ENCODE measurements at places on chromosomes 11 and 22. TPM values are rescaled to one million over a fixed set of nuclear protein-coding genes. Genes with fewer than 3 reads are reported as not detected.

Gene GPHA2
- total RNA-seq = not detected

Gene LIF
- 0.33 TPM for total RNA-seq

- DNase-seq = peak; percentile 65
These were observed 14.5 kb upstream of the MB start for GRCh38 chr22:35631597-35631996.

Gene LGALS12
- 5.4 TPM for total RNA-seq

- no peak for DNase-seq
These were observed 1299.3 kb downstream of the TBC1D22A start for GRCh38 chr22:48061726-48062125.

Gene LRP4
- total RNA-seq = 4.9 TPM

GRCh38 chr11:45737056-45737455 lies 67.9 kb upstream of the SLC35C1 start:
- DNase-seq = no peak

Gene C11orf68
- total RNA-seq = 23.2 TPM

DNA sequence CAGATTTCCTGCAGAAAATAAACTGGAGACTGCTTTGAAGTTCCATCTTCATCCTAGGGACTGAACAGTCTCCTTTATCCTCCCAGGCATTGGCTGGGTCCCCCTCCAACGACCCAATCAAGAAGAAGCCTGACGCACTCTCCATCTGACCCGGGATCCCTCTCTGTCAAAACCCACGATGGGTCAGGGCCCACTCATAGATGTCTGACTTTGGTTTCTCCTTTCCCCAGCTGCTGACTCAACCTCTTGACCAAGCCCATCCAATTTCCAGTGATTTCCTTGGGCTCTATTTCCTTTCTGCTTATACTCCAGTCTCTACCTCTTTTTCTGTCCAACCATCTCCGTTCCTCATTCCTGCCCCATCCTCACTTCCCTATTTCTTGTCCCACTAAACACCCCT lies 189.7 kb downstream of the MIAT start:
- no peak for DNase-seq

Gene APOA5
- total RNA-seq = not detected

Gene CYTH4
- total RNA-seq = 6.1 TPM

DNA sequence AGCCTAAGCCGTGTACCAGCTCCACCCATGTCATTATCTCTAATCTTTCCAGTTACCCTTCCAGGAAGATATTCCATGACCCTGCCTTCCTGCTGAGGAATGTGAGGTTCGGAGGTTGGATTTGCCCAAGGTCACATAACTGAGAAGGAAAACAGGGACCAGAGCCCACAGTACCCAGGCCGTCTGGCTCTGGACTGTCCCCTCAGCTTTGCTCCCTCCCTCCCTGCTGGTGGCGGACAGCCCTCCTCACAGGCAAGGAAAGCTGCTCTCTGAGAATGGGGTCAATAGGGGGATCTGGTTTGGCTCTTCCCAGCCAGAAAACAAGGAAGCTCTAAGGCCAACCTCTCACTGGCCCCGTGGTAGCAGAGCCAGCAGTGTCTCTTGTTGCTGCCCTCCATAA lies 63.3 kb downstream of the SYN3 start:
- DNase-seq = no peak

GRCh38 chr11:2434008-2434407 lies 10.3 kb downstream of the TRPM5 start:
- no peak for DNase-seq

Gene UPK3A
- total RNA-seq = not detected

DNA sequence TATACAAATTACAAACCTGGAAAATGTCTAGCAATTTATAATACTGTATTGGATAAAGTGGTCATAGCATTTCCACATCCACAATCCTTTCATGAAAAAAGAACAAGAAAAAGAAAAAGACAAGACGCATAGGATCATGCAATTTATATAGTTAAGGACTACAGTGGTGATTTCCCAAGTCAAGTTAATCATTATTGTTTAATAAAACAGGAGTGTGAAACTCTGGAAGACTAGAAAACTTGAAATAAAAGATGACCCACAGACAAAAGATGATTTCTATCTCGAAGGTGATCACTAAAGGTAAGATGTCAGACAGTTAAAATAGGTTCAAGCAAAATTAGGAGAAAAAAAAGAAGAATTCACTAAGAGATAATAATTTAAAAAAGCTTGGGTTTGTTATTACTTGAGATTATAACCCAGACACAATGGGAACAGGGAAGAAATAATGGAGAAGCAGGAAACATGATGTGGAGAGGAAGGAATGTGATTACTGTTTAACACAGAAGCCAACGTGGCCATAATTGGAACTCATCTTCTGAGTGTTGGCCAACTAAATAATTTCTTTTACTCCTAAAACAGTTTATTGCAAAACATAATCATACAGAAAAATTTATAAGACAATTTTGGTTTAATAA lies 441.2 kb upstream of the ANO3 start:
- no peak for DNase-seq

DNA sequence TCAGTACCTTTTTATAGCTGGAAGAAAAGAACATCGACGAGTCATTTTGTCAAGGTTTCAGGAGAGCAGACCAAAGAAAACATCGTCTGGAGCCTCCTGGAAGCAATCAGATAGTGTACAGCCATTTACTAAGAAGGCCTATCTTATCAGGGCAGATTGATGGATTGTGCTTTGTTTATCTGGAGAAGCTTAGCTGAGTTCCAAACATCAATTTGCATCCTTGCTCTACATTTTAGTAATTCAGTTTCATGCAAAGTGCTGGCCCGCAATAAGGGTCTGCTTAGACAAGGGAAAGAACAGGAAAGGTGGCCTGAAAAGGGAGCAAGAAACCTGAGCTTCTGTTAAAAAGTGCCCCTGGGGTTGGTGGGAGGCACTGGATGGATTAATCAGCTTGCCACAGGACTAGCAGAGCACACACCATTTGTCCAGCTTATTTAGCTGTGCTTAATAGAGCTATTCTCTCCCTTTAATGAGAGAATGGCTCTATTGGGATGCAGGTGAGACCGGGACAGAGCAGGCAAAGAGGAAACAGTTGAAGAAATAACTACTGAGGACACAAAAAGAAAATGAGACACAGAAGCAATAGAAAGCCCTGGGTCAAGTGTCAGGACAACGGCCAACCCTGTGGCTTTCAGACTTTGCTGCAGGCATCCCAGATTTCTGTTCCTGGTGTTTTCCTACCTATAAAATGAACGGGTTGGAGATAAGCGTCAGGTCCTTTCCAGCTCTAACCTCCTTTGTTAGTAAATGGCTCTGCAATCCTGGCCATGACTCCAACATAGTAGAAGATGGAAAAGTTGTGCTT lies 122.1 kb upstream of the TTC12 start:
- DNase-seq = no peak

- no peak for DNase-seq
These were observed 29.0 kb downstream of the PI4KA start for GRCh38 chr22:20829491-20830134.

DNA sequence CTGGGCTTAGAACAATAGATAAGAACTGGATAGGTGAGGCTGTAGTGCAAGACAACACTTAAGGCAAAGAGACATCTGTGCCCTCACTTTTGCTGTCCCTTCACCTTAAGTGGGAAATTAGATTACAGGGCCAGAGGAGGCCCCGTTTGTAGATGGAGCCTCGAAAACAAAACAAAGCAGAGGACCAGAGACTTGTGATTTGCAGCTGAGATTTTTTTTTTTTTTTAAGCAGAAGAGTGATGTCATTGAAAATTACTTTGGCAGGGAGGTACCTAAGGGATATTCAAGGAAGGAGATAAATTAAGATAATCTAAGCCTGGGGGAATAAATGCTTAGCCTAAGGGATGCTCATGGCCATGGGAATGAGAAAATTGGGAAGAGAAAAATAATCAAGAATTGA lies 31.4 kb downstream of the ZC3H12C start:
- DNase-seq = no peak

GRCh38 chr11:94303966-94304958 lies at the start of gene IZUMO1R:
TSS of gene IZUMO1R (plus strand) at chr11:94304580. CDS start at chr11:94305637, 1,057 bp downstream.
- no peak for DNase-seq

- no peak for DNase-seq
These were observed 546.3 kb downstream of the RAB38 start for GRCh38 chr11:87628957-87629356.

- no peak for DNase-seq
These were observed 632.6 kb upstream of the KIRREL3 start for GRCh38 chr11:127632976-127633680.

- DNase-seq = no peak
These were observed 534.8 kb downstream of the INSC start for GRCh38 chr11:15649371-15650104.

Gene OR51I1
- 2.2 TPM for total RNA-seq

Gene NXPE4
- 0.55 TPM for total RNA-seq

DNA sequence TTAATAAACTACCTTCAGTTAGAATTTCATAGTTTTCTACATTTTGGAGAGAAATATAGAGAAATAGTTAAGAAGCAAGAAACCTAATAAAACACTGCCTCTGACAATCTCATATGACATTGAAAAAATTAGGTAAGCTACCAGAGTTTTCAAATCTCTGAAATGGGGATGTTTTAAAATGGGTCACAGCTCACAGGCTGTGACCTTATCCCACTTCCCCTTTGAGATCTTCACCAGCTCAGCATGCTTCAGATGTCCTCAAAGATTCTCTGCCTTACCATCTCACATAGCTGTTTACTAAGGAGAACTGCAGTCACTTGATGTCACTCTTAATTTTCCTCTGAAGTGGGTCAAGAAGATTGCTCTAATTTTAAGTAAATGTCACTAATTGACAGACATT lies 717.8 kb downstream of the JRKL start:
- no peak for DNase-seq

Gene CELSR1
- total RNA-seq = 0.82 TPM

GRCh38 chr11:77309401-77310085 lies 8.1 kb upstream of the GDPD4 start:
- DNase-seq = no peak

DNA sequence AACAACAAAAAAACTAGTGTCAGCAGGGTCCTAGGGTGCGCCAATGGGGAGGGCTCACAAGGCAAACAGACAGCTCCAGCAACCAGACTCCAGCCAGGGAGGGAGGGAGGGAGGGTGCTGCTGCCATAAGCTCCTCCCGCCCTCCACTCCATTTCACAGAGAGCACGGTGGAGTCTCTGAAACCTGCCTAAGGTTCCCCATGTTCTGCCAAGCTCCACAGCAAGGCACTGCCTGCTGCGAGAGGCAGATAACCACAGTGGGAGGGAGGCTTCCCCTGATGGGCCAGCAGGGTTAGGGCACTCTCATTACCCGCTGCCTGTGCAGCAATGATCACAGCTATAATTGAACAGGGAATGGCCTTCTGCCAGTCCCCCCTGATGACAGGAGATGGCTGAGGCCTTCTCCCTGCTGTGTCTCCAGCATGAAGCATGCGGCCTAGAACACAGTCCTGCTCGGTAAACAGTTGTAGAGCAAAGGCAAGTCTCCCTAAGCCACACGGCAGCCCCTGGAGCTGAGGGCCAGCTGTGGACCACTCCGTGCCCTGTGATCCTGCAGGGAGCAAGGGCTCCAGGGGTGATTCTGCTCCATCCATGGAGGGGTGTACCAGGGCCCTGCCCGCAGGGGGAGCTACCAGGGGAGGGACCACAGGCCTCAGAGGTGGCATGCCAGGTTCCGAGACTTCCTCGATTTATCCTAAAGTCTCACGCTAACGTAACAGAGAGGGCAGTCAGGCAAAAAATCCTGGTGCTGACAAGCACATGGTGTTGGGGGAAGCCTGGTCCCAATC lies 42.9 kb downstream of the PC start:
- DNase-seq = no peak

GRCh38 chr11:119309953-119310681 lies 6.8 kb downstream of the MCAM start:
- no peak for DNase-seq

Gene DERL3
- not detected for total RNA-seq

DNA sequence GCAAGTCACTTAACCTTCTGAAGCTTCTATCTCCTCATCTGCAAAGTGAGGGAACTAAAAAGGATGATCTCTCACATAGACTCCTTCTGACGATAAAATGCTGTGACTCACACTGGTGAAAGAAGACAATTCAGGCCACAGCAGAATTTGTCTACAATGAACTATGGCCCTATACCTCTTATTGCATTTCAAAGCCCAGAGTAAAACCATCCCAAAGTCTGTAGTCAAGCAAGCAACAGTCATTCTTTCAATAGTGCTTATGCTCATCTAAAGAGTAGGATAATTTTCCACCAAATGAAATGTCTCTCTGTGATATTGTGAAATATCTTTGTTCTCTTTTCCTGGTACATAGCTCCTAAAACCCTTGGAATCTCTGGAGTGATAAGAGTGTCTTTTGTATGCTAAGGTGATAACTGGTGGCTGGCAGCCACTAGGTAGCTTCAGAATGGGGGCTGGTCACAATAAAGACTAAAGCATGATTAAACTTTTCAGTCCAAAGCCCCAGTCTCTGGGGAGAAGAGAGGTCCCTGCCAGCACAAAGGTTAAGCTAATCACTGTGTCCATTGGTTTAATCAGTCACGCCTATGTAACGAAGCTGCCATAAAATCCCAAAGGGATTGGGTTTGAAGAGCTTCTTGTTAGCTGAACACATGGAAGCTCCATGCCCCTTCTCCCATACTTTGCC lies 30.8 kb downstream of the SYTL2 start:
- no peak for DNase-seq

Gene OR51B4
- not detected for total RNA-seq

GRCh38 chr11:123233280-123233974 lies 38.4 kb upstream of the CLMP start:
- no peak for DNase-seq

Gene ANO5
- total RNA-seq = 14.7 TPM

GRCh38 chr22:35818897-35819296 lies 101.2 kb downstream of the APOL5 start:
- no peak for DNase-seq

DNA sequence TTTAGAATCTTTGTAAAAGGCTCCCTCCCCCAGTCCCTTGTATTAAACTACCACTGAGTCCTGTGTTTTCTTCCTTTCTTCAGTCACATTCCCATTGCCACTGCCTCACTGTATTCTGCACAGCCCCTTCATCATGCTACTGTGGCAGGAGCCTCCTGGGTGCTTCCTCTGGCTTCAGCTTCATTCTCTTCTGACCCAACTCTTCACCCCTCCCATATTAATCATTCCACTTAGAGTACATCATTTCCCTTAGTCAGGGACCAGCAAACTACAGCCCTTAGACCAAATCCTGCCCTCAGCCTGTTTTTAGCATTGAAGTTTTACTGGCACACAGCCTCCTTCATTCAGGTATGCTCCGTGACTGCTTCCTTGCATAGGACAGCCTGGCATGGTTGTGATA lies 127.7 kb upstream of the MTNR1B start:
- DNase-seq = no peak

Gene OR52H1
- total RNA-seq = 1.6 TPM

Gene TMPRSS13
- not detected for total RNA-seq

GRCh38 chr22:46578824-46579561 lies 41.2 kb upstream of the GRAMD4 start:
- peak; percentile 81 for DNase-seq

- no peak for DNase-seq
These were observed 44.1 kb downstream of the USP28 start for GRCh38 chr11:113831314-113831713.
